ENCODE measurements at places on chromosomes 6 and 20.

DNA sequence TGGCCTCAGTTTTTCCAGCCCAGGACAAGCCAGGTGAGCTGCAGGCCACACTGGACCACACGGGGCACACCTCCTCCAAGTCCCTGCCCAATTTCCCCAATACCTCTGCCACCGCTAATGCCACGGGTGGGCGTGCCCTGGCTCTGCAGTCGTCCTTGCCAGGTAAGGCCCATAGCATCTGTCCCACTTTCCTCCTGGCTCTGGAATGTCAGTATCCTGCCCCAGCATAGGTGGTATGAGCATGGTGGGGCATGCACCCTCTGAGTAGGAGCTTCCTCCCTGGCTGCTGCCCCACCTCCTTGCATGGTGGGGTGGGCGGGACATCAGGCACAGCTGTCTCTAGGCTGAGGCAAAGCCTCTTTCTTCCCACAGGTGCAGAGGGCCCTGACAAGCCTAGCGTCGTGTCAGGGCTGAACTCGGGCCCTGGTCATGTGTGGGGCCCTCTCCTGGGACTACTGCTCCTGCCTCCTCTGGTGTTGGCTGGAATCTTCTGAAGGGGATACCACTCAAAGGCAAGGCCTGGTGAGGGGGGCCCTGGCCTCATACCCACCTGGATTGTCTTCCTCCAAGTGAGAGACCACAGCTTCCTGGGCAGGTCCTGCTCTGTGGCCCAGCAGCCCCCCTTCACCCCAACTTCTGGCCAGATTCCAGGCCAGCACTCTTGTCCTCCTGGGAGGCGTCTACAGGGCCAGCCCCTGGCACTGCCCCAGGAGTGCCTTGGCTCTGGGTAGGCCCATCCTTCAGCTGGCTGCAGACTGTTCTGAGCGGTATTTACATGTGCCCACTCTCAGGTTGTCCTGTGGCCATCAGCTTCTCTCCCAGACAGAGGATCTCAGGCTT, 9.1 kb downstream of the PI16 start:
- DNase-seq: no peak

DNA sequence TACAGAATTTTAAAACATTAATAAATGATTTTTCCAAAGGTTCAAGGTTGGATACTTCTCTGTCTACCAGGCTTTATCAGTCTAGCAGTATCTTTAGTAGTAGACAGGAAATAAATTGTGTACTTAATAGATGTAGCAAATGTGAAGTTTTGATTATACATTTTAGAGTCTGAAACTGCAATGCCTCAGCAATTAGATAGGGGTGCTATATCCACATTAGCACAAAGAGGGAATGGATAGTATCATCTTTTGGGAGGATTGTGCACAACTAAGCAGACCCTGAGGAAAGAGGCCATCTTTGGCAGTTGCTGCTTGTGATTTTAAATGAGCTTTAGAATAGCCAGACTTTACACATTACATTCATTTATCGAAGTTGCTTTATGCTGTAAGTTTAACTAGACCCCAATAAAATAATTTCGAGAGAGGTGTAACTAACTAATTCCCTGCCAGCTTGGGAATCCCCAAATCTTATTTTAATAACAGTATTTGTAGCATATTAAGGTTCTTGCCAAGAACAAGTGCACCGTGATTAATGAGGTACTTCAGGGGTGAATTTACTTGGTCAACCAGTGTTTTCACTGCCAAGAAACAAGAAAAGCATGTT, 2.8 kb downstream of the KCNQ5 start:
- DNase-seq: no peak

DNA sequence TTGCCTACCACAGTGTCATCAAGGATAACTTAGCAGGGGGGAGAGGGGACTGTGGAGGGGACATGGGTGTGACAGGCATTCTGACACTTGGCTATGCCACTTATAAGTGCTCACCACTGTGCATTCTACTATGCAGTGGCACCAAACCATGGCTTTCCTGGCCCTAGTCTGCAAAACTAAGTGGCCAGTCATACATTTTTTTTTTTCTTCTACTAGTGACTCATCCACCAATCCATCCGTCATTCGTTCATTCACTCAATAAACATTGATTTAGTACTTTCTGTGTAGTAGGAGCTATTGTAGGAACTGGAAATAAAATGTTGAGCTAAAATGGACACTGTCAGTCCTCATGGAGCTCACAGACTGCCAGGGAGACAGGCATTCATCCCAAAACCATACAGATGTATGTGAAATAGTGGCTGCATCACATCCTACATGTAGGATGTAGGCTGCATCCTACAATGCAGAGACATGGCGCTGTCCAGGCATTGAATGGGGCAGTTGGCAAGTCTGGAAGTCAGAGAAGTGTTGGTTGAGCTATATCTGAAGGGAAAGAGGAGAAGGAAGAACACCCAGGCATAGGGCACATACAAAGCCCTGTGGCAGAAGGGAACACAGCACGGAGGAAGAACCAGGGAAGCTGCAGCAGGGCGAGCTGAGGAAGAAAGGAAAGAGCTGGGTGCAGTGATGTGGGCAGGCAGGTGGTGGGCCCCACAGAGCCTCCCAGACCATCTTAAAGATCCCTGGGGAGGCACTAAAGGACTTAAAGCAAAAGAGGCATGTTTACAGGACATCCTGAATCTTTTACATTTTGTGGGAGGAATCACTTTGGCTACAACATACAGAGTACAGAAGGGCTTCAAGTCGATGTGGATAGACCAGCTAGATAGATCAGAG, 224.4 kb downstream of the UST start:
- DNase-seq: no peak

- peak; percentile 6 for DNase-seq
Measured at GRCh38 chr6:72626126-72626525, 4.3 kb downstream of the KCNQ5 start.

GRCh38 chr20:55394592-55394991, 610.7 kb downstream of the CBLN4 start:
- DNase-seq: no peak

DNA sequence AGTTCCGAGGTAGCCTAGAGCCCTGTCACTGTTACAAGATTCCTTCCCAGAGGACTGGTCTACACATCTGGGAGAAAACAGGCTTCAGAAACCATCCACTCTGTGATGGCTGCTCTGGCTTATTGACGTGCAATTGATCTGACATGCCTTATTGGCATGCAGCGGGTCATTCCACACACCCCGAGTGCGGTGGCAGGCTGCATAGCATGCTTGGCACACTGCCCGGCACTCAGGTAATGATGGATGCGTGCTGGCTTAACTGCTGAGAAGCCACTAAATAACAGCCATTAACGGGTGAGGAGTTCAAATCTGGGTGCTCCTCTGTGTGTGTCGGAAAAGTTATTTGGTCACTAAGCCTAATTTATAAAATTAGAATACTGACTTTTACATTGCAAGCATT, 67.9 kb upstream of the CDH4 start:
- no peak for DNase-seq

- DNase-seq: peak; percentile 52
Measured at GRCh38 chr6:111823831-111824607, 49.2 kb downstream of the FYN start.

GRCh38 chr6:165659945-165660856, 2.8 kb downstream of the PDE10A start:
- DNase-seq: no peak

DNA sequence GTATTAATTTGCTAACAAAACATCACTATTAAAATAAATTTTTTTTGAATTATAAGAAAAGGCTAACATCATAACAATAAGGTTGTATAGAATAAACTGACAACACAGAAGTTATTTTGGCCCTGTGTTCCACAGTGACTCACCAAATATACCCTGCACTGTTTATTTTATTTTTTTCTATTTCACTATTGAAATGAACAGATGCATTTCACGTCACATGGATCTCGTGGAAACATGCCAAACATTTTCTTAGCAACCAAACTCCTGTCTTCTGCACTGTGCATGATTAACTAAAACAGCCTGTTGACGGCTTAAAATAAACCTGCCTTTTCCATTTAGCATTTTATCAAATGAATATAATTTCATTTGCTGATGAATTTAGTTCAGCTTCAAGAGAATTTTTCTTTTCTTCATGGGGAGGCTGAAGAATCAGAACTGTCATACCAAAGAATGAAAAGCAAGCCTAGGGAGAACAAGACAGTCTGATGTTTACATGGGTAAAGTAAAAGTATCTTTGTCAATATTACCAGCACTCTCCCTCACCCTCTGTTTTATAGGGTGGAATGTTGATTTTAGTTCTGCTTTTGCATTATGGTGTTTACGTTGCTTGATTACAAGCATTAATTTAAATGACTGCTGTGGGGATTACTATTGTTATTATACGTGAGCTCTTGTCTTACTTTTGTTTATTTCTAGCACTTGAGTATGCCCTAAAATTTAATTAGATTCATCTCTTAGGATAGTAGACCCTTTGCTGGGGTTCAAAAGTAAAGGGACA, 115.3 kb downstream of the LCA5 start:
- DNase-seq: no peak

- no peak for DNase-seq
Measured at GRCh38 chr20:21018576-21018975, 87.6 kb downstream of the LINC00237 start.

DNA sequence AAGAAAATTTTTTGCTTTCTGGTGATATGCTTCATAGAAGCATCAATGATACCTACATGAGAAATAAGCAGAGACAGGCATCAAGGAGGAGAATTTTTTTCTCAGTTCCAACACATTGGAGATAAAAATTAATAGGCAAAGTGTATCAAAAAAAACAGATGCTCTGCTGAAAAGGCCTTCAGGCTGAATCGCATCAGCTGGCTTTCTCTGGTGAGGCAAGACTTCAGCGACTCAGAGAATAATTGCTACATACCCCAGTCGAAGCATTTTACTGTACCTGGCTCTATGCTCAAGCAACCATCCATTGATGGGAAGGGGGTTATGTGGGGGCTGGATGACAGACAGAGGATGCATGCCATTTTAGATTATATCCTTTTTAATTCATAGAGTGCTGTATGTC, 415.1 kb downstream of the TFAP2A start:
- no peak for DNase-seq

DNA sequence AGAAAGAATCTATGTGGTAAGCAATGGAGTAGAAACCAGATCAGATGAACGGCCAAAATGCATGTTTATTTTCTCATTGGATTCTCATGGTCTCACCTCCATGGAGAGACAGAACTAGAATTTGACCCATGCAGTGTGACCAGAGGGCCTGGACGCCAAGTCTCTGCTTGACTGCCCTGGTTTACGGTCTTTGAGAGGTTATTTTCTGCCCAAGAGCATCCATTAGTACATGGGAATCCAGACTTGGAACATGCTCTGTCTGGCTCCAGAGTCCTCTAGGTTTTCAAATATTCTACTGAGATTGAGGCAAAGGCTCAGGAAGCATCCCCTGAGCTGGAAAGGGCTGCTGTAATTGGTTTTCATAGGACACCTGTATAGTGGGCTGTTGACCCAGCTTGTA, 45.5 kb upstream of the UST start:
- no peak for DNase-seq

- no peak for DNase-seq
Measured at GRCh38 chr6:81564470-81565068, 187.9 kb downstream of the TENT5A start.

DNA sequence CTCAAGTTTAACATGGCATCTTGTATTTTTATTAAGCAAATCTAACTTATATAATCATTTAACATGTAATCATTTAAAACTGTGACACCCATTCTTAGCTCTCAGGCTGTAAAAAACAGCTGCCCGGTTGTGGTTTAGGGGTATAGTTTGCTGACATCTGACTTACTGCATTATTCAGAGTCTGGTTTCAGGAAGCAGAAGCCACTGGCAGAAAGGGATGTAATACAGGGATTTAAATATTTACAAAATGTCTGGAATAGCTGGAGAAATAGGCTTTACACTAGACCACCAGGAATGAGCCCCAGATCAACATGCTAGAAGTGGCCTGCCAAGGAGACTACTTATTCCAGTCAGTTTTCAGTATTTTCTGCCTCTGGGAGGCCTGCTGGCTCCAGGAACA, 421.1 kb downstream of the CD109 start:
- no peak for DNase-seq

- DNase-seq: no peak
Measured at GRCh38 chr20:57893366-57893999, 183.7 kb upstream of the PMEPA1 start.

DNA sequence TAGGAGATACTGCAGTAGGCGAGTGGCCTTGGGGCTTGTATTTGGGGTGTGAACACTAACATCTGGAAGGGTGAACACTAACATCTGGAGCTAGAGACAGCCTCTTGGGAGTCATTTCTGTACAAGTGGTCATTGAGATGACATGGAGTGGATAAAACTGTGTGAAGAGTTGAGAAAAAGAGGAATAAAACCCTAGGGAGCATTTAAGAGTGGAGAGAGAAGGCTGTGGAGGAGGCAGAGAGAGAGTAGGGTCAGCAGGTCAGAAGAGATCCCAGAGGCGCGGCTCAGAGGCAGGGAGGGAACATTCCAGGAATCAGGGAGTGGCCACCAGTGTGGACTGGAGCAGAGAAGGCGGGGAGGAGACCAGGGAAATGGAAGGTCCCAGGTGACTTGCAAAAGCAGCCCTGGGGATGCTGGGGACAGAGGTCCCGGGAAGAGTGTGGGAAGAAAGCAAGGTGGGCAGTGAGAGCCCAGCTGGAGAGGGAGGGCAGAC, 202.0 kb upstream of the RNF24 start:
- no peak for DNase-seq

DNA sequence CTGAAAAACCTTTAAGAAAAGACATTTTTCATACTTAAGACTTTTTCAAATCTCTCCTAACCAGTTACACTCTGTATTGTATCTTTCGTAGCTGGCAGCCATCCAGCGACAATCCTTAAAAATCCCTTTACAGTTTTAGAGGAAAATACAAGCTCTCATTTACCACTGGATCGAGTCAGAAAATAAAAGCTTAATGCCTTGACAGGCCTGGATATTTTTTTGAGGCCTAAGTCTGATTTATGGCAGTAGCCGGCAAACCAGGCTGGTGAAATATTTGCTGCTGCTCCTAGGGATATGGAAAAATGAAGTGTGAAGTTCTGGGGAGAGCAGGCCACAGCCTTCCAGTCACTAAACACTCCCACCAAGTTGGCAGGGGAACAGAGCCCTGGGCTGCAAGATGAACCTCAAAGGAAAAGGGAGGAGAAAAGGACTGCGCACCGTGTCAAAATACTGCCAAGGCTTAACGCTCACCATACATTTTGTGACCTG, 213.0 kb upstream of the SUPT3H start:
- no peak for DNase-seq

DNA sequence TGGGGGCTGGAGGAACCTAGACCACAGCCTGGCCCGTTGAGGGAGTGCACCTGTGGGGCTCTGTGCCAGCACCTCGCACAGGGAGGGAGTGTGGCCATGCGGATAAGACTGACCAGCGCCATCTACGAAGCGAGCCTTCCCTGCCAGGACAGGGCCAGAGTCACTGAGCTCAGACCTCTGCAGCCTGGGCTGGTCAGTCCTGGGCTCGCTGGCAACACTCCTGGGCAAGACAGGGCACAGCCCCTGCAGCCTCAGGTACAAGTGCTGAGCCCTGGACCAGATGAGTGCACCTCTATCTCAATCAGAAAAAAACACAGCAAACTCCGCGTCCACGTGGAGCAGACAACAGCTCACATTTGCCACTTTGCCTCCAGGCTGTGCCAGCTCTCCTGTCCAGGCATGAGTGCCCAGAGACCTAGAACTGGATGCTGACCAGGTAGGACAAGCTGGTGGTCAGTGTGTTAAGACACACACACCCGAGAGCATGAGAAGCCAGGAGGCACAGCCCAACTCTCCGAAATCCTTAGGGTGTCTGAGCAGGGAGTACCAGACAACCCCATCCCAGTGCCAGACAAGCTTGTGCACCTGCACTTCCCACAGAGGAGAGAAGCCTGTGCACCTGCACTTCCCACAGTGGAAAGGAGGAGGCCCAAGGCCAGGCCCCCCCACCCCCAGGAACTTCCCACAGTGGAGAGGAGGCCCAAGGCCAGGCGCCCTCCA, 4.9 kb downstream of the ARFRP1 start:
- DNase-seq: no peak

- no peak for DNase-seq
Measured at GRCh38 chr20:58260006-58260405, 31.6 kb upstream of the ANKRD60 start.

All from T-helper 2 cell treated with Interferon-gamma antibody and Interleukin-4, amounts not matched to agents 5 μg/mL and 100 μg/mL, for 36 hours (primary cell).